ENCODE measurements at places on chromosomes 2 and 18.
A peak's percentile ranks its signal among the peaks of the same experiment; 100 is the strongest.

GRCh38 chr2:102664471-102664909 lies 45.1 kb downstream of the SLC9A2 start:
- no peak for DNase-seq

GRCh38 chr18:64409511-64409910 lies 260.6 kb upstream of the LINC00305 start:
- DNase-seq, result no peak

- no peak for DNase-seq
These were observed 79.4 kb downstream of the KCTD1 start for GRCh38 chr18:26468931-26469340.

- no peak for DNase-seq
These were observed 423 bp upstream of the TTC27 start for GRCh38 chr2:32627441-32627813.

DNA sequence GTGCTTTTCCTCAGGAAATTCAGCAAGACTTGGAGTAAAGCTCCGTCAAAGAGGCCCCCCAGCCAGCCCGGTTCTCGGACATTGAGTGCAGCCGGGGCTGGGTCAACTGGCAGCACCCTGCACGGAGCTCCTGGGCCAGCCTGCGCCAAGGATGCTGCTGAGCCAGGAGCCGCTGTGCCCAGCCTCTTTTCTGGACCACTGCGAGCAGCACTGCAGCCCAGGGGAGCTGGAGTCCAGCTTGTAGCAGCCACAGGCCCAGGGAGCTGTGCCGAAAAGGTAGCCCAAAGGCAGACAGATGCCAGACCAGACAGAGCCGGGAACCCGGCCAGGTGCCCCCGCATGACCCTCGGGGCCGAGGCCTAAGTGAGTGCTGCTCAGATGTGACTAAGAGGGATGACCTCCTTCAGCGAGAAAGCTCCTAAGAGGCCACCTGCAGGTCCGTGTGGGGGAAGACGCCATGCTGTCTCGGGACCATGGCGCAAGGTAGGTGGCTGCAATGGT lies 7.3 kb downstream of the CLHC1 start:
- no peak for DNase-seq

- no peak for DNase-seq
These were observed 143.9 kb downstream of the CCBE1 start for GRCh38 chr18:59553273-59553870.

DNA sequence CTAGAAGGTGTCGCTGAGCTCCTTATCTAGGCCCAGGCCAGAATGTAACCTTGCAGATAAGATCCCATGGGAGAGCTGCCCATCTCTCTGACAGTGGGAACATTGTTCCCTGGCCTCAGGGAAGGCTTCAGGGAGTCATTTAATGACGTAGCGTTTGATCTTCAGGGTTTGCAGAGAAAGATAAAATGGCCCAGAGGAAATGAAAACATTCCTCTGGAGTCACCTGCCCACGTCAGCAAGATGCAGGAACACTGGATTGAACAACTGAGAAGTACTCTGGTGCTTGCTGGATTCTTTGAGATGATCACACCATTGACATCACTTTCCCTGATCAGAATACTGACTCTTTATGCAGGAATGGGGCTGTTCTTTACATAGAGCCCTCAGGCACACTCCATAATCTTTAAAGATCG lies 51.6 kb downstream of the MAPK4 start:
- no peak for DNase-seq

- DNase-seq, result no peak
These were observed 326.5 kb upstream of the THUMPD2 start for GRCh38 chr2:40105593-40105992.

DNA sequence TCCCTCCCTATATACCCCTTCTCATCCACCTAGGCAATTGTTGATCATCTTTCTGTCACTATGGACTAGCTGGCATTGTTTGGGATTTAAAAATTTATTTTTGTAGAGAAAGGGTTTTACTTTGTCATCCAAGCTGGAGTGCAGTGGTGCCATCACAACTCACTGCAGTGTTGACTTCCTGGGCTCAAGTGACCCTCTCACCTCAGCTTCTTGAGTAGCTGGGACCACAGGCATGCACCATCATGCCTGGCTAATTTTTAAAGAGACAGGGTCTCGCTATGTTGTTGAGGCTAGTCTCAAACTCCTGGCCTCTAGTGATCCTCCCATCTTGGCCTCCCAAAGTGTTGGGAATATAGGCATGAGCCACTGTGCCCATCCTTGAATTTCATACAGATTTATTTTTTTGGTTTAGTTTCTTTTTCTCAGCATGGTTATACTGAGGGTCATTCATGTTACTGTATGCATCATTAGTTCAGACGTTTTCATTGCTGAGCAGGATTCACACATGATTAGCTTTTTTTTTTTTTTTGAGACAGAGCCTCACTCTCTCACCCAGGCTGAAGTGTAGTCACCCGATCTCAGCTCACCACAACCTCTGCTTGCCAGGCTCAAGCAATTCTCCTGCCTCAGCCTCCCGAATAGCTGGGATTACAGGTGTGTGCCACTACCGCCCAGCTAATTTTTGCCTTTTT lies 8.6 kb upstream of the PCARE start:
- DNase-seq, result no peak

DNA sequence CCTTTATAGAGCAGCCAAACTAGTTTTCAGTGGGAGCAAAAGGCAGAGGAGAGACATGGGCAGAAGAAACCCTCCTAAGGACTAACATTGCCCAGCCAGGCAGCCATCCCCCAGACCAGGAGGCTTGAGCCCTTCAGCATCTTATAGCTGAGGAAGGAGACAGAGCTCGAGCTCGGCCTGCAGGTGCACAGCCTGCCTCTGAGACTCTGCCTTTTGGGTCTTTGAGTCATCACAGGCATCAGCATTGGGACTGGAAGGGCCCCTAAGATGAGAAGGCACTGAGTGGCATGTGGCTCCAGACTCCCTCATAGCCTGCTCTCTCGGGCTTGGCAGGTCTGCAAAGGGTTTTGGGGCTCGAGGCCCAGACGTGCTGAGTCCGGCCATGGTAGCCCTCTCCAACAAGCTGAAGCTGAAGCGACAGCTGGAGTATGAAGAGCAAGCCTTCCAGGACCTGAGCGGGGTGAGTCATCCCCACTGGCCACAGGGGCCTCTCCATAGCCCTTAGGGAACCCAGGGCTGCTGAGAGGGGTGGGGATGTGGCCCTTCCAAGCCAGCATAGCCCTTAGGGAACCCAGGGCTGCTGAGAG lies 84.1 kb downstream of the EPAS1 start:
- DNase-seq, result no peak

- no peak for DNase-seq
These were observed 14.6 kb downstream of the ITGA4 start for GRCh38 chr2:181471783-181472182.

- DNase-seq, result no peak
These were observed 615.1 kb upstream of the SALL3 start for GRCh38 chr18:78364388-78364960.

- DNase-seq, result peak; percentile 59
These were observed 784 bp downstream of the ACTR1B start for GRCh38 chr2:97662895-97663625.

- no peak for DNase-seq
These were observed 277.3 kb downstream of the PTPRM start for GRCh38 chr18:7844418-7844817.

DNA sequence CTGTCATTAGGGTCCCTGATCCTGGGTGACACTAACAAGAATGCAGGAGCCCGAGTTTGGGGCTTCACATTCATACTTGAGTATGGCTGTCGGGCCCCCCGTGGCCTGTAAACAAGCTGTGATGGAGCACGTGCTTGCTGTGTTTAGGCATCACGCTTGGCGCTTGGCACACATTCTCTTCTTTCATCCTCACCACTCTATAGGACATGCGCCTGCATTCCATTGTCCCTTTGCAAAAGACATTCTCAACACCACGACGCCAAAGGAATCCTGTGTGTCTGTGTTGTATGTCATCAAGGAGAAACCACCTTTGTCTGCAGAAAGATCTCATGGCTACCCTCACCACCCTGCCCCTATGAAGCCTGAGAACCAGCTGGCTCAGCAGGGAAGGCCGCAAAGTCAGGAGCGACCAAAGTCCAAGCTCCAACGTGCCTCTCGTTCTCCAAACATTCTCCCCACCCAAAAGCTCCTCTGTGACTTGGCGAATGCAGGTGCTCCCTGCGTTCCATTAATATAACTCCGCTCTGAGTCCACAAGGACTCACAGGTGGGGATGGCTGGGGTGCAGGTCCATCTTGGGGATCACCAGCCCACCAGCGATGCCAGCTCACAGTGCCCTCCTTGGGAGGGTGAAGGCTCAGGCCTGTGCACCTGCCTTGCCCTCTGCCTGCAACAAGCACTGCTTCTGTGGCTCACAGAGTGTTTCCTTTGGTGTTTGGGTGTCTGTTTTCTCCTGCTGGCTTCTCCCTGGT lies 6.2 kb upstream of the PER2 start:
- no peak for DNase-seq

- no peak for DNase-seq
These were observed 46.5 kb upstream of the EPG5 start for GRCh38 chr18:46013484-46014189.

- no peak for DNase-seq
These were observed 172.7 kb downstream of the HRH4 start for GRCh38 chr18:24633121-24633520.

GRCh38 chr2:145034511-145034910 lies 514.6 kb upstream of the ZEB2 start:
- no peak for DNase-seq

- DNase-seq, result no peak
These were observed 28.8 kb downstream of the FBLN7 start for GRCh38 chr2:112166806-112167499.

DNA sequence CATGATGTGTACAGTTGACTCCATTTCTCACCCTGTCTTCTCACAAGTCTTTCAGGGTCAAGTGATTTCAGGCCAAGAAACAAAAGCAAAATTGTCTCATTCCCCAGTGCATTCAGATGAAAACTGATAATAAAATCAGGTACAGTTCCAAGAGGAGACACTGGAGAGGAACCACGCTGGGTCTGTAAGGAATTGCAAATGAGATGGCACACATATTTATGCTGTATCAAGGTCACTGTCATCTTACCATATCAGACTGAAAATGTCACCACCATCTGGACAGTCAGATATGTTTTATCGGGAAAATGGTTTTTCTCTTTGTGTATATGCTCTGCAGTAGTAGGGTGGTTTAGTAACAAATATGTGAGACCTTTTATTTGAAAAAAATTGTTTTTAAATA lies 91.7 kb downstream of the CCDC138 start:
- no peak for DNase-seq

- no peak for DNase-seq
These were observed 53.6 kb downstream of the TMEM178A start for GRCh38 chr2:39719317-39719716.
